ENCODE measurements at places on chromosomes 7 and 10.
A peak's percentile ranks its signal among the peaks of the same experiment; 100 is the strongest.

GRCh38 chr7:145633513-145633912 lies 483.1 kb upstream of the CNTNAP2 start:
- no peak for DNase-seq

DNA sequence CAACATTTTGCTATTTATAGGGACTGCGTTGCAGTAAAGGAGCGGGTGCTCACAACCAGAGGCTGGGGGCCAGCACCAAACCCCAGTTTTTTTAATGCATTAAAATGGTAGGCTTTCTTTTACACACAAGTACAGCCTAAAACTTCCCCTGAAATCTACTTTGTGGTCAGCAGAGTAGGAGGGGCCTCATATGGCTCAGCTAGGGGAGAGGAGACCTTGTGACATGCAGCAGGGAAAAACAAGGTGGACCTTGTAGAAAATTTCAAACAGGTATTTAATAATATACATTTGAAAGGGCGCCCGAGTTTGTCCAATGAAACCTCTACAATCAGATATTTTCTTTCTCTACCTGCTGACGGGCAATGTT lies 1.4 kb downstream of the CCDC136 start:
- DNase-seq = no peak

GRCh38 chr7:31825576-31825975 lies 138.6 kb downstream of the PPP1R17 start:
- no peak for DNase-seq

GRCh38 chr10:119283387-119283786 lies 76.0 kb downstream of the GRK5 start:
- no peak for DNase-seq

GRCh38 chr10:71659111-71659634 lies 60.4 kb downstream of the C10orf105 start:
- DNase-seq = peak; percentile 5

DNA sequence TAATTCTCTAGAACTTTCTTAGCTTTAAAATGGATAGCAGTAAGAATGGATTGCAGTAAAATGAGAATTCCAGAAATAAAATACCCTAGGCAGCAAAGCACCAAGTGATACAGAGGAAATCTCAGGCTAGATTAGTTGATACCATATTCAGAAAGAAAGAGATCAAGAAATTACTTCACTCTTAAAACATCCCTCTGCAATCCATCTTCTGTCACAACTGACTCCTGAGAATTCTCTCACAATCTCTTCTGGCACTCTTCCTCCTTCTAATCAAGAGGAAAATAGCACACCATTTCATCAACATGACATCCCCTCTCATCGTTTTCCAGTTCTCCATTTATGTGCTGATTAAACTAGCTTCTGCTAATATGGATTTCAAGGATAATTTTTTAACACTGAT lies 42.2 kb upstream of the LAMB1 start:
- no peak for DNase-seq

GRCh38 chr10:52631146-52631545 lies 141.4 kb downstream of the MBL2 start:
- no peak for DNase-seq

GRCh38 chr10:3495281-3495680 lies 289.7 kb downstream of the KLF6 start:
- DNase-seq = peak; percentile 11

GRCh38 chr10:25651534-25651933 lies 282.5 kb upstream of the MYO3A start:
- peak; percentile 25 for DNase-seq

- DNase-seq = peak; percentile 80
These were observed 42.5 kb downstream of the STK32C start for GRCh38 chr10:132264966-132265889.

- no peak for DNase-seq
These were observed 14.2 kb upstream of the SVIL start for GRCh38 chr10:29648983-29649268.

DNA sequence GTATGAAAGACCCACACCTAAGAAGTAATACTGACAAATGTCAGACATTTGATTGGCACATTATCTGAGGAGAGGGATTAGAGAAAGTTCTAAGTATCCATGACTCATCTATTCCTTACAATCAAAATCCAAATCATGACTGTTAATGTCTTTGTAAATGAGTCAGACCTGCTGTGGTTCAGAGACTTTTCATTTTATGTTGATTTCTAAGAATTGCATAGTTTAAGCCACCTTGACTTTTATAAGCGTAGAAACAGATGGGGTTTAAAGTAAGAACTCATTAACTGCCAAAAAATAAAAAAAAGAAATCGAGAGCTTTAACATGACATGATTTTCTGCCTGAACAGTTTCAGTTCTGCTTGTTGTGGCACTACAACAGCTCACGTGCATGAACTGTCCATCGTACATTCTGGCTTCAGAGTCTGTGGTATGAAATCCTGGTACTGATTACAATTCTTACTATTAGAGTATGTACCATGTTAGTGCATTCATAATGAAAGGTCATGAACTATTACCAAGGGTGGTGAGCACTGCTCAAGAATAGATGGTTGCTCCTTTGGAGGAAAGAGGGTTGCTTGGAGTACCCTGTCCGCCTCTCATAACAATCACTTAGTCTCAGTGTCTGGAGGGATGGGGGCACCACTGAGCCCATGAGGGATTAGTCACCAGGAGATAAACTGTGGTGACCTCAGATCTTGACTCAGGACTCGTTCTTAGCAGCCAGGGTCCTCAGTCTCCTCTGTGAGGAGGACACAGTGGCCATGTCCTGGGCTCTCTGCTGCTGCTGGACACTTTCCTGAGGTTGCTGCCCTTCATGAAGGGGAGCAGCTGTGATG lies 42.2 kb downstream of the ACSM6 start:
- no peak for DNase-seq

DNA sequence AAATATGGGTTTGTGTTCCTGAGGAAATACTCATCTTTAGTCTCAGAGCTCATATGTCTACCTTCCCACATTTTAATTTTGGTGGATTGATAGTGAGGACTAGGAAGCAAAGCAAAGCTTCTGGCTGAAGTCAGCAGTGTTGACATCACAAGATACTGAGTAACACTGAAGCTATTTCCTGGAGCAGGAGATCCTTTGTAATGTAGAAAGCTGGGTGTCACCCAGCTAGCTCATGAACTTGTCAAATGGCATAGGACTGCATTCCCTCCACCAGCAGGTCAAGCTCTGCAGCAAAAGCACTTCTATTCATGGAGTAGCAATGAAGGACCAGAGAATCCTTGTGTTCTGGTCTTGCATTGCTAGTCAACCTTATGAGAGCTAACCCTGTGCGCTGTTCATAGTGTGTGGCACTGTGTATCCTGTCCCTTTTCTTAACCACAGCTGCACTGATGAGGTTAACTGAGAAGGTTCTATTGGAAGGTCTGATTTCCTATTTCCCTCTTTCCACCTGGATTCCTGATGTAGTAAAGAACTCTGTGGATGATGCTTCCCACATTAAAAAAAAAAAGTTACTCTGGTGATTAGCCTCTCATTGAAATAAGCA lies 94.8 kb upstream of the ZNF804B start:
- no peak for DNase-seq

GRCh38 chr7:132424821-132425724 lies 151.2 kb downstream of the PLXNA4 start:
- no peak for DNase-seq

DNA sequence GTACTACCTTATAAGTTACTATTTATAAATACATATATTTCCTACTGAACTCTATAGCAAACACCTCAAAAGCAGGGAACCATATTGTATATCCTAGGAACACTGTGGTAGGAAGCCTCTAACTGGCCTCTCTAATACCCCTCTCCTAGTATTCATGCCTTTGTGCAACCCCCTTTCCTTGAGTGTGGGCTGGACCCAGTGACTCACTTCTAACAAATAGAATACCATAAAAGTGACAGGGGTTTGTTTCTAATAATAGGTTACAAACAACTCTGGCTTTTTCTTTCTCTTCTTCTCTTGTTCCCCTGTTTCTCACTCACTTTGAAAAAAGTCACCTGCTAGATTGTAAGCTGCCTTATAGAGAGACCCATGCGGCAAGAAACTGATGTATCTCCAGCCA lies 51.6 kb upstream of the MACC1 start:
- peak; percentile 13 for DNase-seq

- DNase-seq = no peak
These were observed 163.1 kb downstream of the ADK start for GRCh38 chr10:74314166-74314565.

GRCh38 chr10:62648921-62649320 lies 155.6 kb upstream of the ADO start:
- DNase-seq = no peak

DNA sequence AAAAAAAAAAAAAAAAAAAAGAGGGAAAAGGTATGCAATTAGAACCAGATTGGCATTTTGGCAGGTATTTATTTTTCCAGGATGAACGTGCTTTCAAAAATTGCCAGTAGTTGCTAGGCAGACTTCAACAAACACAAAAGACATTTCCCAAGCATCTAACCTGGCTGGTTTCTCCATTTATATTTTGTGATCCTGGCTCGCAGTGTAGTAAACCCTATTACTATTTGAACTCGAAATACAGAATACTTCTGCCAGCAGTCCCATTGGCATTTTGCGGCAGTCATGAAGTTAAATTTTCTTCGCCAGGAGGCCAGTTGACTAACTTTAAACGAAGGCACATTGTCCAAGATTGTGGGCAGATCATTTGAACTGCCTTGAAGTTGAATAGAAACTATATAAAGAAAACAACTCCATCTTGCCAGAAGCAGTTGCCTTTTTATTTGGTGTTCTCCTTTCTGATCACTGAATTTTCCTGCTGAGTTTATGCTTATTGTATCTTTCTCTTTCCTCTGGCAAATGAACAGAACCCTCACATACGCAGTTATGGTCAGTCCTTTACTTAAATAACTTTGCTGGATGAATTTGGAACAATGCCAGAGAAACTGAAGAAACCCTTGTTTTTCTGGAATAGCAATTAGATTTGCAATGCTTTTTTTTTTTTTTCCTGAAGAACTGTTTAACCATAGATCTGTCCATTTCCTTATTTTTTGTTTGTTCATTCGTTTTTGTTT lies 132.9 kb downstream of the BICC1 start:
- no peak for DNase-seq

- no peak for DNase-seq
These were observed 36.0 kb upstream of the CUX1 start for GRCh38 chr7:101781439-101781838.

GRCh38 chr10:70784471-70784870 lies 706 bp downstream of the TBATA start:
- DNase-seq = no peak

GRCh38 chr10:14181567-14181936 lies 149.2 kb downstream of the FRMD4A start:
- DNase-seq = no peak

DNA sequence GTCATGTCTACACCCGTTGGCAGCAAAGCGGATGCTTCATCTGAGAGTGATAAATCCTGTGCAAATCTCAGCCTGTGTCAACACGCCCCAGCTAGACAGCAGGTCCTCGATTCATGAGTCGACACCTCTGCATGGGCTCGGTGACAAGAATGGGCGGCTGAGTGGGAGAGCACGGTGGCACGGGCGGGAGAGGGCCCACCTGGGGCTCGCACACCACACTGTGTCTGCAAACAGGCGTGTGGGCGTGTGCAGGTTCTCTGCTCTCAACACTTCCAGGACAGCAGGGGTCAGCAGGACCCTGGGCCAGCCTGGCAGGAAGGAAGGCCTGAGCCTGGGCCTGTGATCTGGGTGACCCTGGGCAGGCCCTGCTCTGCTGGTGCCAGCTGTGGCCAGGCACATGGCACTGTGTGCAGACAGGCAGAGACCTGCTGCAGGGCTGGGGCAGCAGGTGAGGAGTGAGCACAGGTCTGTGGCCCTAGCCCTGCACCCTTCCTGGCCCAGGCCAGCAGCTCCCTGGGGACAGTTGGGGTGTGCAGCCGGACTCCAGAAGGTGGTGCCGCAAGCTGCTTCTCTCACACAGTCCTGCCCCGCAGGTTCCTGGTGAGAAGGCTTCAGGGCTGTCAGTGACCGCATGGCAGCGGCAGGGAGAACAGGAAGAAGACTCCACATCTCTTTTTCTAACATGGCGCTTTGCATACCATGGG lies 216.4 kb downstream of the ELFN1 start:
- DNase-seq = peak; percentile 94

DNA sequence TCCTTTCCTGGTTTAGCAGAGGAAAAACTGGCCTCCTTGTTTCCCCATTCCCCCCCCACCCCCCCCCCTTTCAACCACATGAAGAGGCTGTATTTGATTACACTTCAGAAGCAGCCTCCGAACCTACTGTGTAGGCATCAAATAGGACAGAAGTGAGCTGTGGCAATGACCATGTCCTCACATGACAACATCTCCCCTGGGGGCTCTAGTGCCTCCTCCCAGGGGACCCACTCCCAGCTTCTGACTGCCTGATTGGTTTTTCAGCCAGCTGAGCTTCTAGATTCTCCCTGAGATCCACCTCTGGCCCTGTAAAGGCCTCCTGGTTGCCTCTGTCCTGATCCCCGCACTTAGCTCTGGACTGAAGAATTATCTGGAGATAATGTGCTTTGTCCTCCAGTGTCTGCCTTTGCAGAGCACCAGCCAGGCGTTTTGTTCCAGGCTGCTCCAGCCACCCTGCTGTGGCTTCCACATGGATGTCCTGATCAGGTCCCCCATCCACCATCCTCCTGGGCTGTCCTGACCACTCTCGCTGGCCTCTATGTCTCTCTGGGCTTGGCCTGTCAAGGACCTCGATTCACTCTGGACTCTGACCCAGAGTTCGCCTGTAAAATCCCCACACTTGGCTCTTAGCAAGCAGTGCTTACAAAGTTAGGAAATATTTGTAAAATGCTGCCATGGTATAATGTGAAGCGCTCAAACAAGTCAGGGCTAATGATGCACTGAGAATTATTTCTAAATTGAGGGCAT lies 42.4 kb upstream of the TOMM7 start:
- peak; percentile 43 for DNase-seq

GRCh38 chr10:103278862-103279298 lies 1.9 kb downstream of the INA start:
- DNase-seq = peak; percentile 48

GRCh38 chr10:113320987-113321386 lies 231.9 kb upstream of the HABP2 start:
- no peak for DNase-seq

- DNase-seq = peak; percentile 22
These were observed 196.8 kb upstream of the POT1 start for GRCh38 chr7:125126376-125126775.

DNA sequence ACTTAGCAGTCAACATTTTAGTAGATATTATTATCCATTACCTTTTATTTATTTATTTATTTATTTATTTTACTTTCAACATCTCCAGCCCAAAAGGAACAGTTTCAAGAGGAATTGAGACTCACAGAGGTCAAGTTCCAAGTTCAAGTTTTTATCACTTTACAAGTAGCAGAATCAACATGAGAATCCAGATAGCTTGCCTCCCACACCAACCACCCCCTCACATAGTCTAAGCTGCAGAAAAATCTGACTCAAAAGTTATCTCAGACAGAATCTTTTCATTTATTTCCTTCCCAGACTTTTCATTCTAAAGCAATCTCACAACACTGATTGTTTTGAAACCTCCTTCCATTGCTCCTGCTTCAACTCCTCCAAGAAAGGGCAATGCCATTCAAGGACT lies 129.6 kb downstream of the GRM3 start:
- no peak for DNase-seq
